Activated T-cell treated with anti-CD3 and anti-CD28 coated beads for 1 hour (primary cell): ENCODE measurements at places on chromosomes 1 and 21.

GRCh38 chr21:46005481-46005881, 23.9 kb downstream of the COL6A1 start:
- DNase-seq = no peak

GRCh38 chr21:45162115-45162514, 87.7 kb downstream of the ADARB1 start:
- no peak for DNase-seq

DNA sequence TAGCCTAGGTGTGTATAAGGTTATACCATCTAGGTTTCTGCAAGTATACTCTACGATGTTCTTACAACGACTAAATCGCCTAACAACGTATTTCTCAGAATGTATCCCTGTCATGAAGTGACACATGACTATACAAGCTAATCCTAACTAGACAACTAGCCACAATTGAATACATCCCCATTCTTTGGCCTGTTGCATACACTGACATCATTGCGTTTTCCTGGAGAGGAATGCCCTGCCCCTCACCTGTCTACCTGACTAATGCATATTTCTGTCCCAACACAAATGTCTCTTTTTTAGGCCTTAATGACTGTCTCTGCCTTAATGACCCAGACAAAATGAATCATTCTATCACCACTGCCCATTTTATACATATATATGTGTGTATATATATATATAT, 8.5 kb upstream of the NFIA start:
- no peak for DNase-seq

DNA sequence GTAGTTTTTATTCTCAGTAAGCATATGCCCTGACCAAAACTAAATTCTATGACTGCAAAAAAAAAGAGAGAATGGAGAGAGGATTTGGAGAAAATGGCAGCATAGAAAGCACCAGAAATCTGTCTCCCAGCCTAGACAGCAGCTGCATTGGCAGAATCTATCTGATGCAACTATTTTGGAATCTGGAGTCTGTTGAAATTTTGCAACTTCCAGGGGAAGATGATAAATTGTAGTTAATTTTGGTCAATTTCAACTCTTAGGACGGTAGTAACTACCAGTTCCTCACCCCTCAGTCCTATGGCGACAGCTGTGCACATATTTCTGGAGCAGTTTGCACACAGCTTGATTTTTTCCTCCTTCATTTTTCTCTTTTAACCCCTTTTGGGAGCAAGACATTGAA, 10.9 kb downstream of the EXO5 start:
- DNase-seq = no peak

GRCh38 chr1:49465486-49466185, 558.1 kb downstream of the AGBL4 start:
- DNase-seq = no peak

- peak; percentile 35 for DNase-seq
Observed at GRCh38 chr21:43864962-43865539, at the start of gene AGPAT3. Gene AGPAT3, plus strand, starts transcription at chr21:43865223. Its CDS starts 94,459 bp downstream, at chr21:43959682.

GRCh38 chr1:231362325-231362724, 24.2 kb downstream of the SPRTN start:
- no peak for DNase-seq

GRCh38 chr1:235613602-235614001, 36.0 kb downstream of the GNG4 start:
- DNase-seq = no peak

- DNase-seq = no peak
Observed at GRCh38 chr1:41526956-41527561, 42.6 kb upstream of the EDN2 start.

GRCh38 chr1:228163007-228163753, 2.4 kb upstream of the IBA57 start:
- no peak for DNase-seq

GRCh38 chr1:50251702-50252101, 143.0 kb downstream of the ELAVL4 start:
- no peak for DNase-seq

DNA sequence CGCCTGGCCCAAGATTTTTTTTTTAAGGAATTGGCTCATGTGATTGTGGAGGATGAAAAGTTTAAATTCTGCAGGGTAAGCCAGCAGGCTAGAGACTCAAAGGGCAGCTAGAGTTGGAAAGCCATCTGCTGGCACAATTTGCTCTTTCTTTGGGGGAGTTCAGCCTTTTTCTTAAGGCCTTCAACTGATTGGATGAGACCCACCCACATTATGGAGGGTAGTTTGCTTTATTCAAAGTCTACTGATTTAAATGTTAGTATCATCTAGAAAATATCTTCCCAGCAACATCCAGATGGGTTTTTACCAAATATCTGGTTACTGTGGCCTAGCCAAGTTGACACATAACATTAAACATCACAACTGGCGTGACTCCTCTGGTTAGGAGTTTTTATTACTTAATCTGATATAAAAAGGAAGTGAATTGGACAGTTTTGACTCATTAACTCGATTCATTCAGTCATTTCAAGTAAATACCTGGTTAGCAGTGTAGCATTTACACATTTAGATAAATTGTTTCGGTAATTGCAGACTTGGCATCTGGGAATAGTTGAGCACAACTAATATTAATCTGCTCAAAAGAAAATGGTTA, 12.4 kb downstream of the HOOK1 start:
- no peak for DNase-seq

GRCh38 chr1:154453574-154454352, 48.3 kb upstream of the TDRD10 start:
- DNase-seq = no peak

- DNase-seq = no peak
Observed at GRCh38 chr1:99992044-99992722, 22.4 kb downstream of the SLC35A3 start.

- DNase-seq = no peak
Observed at GRCh38 chr1:115873184-115873583, 32.3 kb upstream of the NHLH2 start.

- DNase-seq = no peak
Observed at GRCh38 chr1:10187026-10187334, 23.4 kb upstream of the KIF1B start.

DNA sequence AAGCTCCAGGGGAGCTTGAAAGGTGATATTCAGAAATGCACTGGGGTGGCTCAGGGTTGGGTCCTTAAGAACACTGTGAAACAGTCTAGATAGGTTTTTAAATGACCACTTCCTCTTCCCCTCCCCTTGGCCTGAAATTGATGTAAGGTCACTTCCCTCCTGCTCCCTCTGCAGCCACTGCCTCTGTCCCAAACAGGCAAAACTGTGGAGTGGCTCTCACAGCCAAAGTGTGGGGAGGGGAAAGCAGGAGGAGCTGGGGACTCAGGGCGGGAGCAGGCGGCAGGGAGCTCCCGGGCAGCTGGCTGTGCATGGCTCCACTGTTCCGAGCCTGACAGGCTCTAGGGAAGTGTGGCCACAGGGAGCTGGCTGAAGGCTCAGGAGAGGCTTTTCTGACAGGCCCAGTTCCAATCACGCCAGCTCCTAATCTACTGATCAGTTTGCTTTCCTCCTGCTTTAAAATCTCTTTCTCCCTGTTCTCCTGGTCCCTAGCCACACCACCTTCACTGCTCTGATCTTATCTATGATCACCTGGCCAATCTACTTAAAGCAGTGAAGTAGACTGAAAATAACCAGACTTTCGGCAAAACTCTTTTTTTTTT, 5.1 kb upstream of the CSRP1 start:
- no peak for DNase-seq

GRCh38 chr1:201648066-201648906, 109.4 kb downstream of the NAV1 start:
- no peak for DNase-seq

DNA sequence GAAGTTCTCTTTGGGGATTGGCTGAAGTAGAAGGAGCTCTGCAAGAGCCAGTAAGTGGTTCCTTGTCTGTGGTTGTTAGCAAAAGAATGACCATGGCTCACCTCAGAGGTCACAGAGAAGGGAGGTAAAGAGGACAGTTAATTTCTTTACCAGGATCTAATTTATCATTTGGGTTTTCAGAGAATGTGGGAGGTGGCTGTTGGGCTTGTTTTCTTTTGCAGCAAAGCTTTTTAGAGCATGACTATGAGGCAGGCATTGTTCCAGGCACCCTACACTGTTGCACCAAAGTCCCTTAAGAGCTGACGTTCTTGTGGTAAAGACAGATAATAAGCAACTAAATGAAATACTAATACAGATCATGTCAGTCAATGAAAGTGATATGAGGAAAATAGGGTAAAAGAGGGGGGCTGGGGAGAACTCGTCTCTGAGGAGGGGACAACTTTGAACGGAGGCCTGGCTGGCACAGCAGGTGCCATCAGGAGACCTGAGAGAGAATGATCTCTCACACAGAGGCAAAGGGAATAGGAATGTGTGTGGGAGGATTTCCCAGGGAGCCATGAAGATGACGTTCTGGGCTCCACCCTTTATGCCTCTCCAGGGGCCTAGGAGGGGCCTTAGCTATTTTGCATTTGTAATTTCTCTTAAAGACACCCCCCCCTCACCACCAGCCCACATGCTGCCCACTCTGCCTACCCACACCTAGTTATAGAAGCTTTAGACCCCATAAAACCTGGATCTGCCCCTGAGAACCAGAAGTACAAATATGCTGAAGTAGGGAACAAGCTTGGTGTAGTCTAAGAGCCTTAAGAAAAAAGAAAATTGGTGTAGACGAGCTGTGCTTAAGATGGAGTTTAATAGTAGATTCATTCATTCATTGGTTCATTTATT, 177.5 kb downstream of the ROR1 start:
- no peak for DNase-seq

- DNase-seq = no peak
Observed at GRCh38 chr21:18129526-18129925, 115.1 kb upstream of the CHODL start.

- no peak for DNase-seq
Observed at GRCh38 chr1:235725434-235725833, 75.8 kb upstream of the GNG4 start.

- DNase-seq = no peak
Observed at GRCh38 chr21:16667395-16667794, 845.4 kb upstream of the CXADR start.

- DNase-seq = no peak
Observed at GRCh38 chr21:45381036-45381787, 23.8 kb upstream of the COL18A1 start.

GRCh38 chr1:27416387-27417111, 24.1 kb downstream of the GPR3 start:
- DNase-seq = peak; percentile 25

- no peak for DNase-seq
Observed at GRCh38 chr1:36988321-36988720, 46.0 kb downstream of the GRIK3 start.

GRCh38 chr1:56965916-56966697, at the start of gene C8B:
Gene C8B, minus strand, starts transcription at chr1:56966015. Its CDS starts 67 bp downstream, at chr1:56965948.
- DNase-seq = no peak

DNA sequence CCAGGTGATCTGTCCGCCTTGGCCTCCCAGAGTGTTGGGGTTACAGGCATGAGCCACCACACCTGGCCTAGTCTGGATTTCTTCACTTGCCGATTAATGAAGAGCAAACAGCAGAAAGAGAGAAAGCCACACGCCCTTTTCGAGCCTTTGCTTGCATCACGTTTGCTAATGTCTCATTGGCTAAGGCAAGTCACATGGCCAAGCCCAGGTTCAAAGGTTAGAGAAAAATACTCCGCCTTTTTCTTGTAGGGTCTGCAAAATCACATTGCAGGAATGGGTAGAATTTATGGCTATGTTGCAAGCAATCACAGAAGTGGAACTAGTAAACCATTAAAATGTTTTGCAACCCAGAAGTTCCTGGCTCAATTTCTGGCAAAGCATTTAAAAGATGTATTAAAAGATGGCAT, 26.8 kb upstream of the BACH1 start:
- DNase-seq = no peak

DNA sequence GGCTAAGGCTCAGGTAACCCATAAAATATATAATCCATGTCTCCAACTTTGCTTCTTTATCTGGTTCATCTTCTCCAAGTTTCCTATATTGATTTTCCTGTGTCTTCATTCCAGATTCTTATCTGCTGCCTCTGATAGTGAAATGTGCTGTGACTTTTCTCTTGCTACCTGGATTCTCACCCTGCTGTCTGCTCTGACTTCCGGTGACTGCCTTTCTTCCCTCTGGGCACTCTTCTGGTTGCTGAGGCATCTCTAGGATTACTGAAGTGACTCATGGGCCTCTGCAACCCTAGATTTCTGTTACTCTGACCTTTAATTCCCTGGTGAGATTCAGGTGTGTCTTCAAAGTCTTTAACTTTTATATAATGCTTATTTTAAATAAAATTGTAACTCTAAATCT, 46.9 kb downstream of the GIPC2 start:
- no peak for DNase-seq

DNA sequence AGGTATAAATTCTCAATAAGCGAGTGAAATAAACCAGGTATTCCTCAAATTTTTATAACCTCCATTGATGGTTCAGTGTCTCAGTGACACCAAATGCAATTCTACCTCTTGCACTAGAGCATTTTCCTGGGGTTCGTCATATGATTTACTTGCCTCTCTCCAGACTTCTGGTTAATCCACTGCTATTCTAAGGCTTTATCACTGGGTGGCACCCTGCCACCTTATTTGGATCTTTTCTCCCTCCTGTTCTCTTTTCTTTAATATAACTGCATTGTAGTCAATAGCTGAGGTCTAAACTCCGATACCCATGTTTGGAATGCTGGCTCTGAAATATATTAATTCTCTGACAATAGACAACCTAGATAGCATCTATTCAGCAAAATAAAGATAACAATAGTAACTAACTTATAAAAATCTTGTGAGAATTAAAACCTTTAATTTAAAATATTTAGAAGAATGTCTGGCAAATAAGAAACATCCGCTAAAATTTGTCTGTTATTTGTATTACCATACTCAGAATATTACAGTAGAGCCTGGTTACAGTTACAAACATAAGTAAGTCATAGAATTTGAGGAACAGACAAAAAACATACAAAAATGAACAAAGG, 436.4 kb downstream of the PLA2G4A start:
- no peak for DNase-seq

DNA sequence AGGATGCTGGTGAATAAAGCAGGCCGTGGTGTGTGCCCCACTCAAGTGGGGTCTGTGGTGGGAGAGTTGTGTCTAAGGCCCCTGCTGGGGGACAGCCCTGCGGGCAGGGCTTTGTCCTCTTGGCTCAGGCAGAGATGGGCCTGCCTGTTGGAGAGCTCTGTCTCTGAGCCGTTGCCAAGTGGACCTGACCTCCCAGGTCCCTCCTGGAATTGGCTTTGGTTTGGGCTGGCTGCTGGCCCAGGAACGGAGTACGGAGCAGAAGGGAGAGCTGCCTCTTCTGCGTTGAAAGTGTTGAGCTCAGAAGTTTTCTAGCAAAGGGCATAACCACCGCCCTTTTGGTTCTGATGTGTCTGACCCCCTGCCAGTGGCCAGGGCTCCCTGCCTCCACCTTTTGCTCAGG, 153.9 kb downstream of the PEX14 start:
- no peak for DNase-seq

DNA sequence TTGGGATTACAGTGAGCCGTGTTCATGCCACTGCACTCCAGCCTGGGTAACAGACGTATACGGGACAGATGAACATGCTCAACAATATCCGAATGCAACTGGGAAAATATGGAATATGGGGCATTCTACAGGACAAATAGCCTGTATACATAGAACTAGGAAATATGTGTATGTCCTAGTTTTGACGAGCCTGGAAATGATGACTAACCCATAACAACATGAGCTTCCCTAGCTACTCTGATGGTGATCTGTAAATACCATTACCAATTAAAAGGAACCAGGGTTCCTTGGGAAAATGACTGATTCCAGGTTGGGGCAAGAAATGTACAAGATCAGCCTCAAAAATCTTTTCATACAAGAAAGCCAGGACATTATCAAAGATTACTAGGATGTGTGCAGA, 42.8 kb upstream of the ARTN start:
- no peak for DNase-seq
